Heart left ventricle (tissue), 16 donors: ENCODE measurements at places on chromosomes 1 and 21. TPM values are rescaled to one million over a fixed set of nuclear protein-coding genes. Genes with fewer than 3 reads are reported as not detected.
A peak's percentile ranks its signal among the peaks of the same experiment; 100 is the strongest.

GRCh38 chr1:39369565-39369964 is 121.9 kb upstream of the BMP8A start:
- DNase-seq, result no peak

WNT2B gene
- total RNA-seq, result 1.6 TPM

- DNase-seq, result no peak
These were observed 26.8 kb downstream of the TSHB start for GRCh38 chr1:115056395-115056798.

SLC19A2 gene
- total RNA-seq, result 13.8 TPM

DNA sequence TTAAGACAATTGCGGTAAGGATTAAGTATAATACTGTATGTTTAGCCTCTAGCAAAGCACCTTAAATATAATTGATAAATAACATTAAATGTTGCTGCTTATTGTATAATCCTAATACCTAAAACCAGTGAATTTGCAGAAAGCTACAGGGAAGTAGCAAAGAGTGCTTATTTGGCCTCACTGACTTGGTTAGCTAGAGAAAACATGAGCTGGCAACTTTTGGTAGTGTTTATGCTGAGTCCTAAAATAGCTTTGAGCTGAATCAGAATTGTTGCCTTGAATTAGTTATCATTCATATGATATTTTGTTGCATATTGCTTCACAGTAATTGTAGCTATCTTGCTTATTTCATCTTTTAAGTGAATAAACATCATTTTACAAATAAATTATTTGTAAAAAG is 3.5 kb downstream of the TRIM67 start:
- no peak for DNase-seq

DNA sequence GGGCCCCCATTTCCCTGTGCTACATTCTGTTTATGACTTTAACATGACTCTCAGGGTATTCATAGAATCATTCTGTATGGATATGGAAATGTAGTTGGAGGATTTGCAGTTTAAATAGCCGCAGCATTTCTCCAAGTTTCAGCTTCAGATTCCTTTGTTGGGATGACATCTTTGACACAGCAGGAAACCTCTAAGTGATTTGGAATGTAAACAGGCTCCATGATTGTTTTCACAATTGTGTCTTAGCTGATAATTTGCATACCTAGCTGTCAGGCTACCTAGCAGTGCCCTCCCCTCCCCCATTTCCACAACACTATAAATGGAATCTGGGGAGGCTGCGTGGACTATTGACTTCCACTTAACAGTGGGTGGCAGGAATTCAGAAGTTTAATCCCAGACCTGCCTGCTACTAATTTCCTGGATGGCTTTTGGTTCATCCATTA is 290.2 kb downstream of the HLX start:
- no peak for DNase-seq

DNA sequence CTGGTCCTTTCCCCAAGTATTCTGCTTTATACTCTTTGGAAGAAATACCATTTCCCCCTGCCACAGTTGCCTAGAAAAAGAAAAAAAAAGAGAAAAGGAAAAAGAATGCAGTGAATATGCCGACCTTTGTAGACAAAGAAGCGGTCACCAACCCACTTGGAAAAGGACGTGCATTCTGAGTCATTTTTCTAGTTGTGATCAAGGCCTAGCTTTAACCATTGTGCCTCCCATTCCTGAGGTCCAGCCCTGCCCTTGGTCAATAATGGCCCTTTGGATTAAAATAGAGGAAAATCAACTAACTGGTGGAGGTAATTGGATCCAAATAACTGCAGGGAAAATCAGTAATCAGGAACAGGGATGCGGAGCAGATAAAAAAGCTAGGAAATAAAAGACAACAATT is 24.8 kb downstream of the S1PR1 start:
- no peak for DNase-seq

GRCh38 chr21:31136891-31137290 is 98.6 kb upstream of the KRTAP19-8 start:
- DNase-seq, result no peak

DNA sequence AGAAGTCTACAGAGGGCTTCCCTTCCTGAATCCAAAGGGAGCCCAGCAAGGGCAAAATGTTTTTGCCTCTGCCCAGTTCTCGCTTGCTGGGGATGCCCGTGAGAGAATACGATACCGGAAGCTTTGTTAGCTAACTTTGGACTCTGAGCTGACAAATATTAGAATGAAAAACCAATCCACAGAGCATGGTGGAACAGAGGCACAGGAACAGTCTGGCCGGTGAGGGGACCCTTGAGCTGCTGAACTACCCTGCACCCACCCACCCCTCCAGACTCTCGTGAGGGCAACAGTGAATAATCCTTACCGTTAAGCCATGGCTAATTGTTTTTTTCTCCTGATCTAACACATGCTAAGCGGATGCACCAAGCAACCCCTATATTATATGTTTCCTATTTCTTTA is 76.3 kb upstream of the AKT3 start:
- no peak for DNase-seq

DNA sequence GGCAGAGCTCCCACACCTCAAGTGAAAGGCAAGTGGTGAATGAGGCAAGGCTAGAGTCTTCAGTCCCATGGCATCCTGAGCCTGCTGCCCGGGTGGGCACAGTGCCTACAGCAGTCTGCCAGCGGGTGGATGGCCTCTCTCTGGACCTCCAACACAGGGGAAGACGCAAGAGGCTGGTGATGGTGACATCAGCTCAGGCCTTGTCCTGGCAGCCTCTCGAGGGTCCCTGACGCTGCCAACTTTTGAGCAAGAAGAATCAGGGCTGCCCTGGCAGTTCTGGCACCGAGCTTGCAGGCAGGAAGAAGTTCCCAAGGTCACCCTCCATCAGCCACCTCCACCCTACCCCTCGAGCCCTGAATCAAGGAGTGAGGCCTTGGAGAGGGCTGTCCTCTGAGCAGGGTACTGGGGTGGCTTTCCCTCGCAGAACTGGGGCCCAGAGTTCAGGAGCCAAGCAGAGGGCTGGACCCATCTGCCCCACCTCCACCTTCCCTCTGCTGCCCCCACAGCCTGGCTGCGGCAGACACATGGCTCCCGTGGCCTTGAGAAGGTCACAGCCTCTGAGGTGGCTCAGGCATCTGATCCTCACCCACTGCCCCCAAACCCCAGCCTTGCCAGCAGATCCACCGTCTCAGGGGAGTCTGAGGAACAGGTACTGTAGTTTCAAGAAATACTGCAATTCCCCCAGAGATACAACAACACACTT is 5.8 kb downstream of the RAP1GAP start:
- no peak for DNase-seq

SLC2A5 gene
- total RNA-seq, result 0.93 TPM

GRCh38 chr1:193787061-193787460 is 600.6 kb upstream of the B3GALT2 start:
- no peak for DNase-seq

- no peak for DNase-seq
These were observed 55.4 kb downstream of the CAMK2N1 start for GRCh38 chr1:20430355-20431175.

CHRNB2 gene
- 0.05 TPM for total RNA-seq

GRCh38 chr1:176983731-176984130 is 180.8 kb downstream of the ASTN1 start:
- DNase-seq, result no peak

DNA sequence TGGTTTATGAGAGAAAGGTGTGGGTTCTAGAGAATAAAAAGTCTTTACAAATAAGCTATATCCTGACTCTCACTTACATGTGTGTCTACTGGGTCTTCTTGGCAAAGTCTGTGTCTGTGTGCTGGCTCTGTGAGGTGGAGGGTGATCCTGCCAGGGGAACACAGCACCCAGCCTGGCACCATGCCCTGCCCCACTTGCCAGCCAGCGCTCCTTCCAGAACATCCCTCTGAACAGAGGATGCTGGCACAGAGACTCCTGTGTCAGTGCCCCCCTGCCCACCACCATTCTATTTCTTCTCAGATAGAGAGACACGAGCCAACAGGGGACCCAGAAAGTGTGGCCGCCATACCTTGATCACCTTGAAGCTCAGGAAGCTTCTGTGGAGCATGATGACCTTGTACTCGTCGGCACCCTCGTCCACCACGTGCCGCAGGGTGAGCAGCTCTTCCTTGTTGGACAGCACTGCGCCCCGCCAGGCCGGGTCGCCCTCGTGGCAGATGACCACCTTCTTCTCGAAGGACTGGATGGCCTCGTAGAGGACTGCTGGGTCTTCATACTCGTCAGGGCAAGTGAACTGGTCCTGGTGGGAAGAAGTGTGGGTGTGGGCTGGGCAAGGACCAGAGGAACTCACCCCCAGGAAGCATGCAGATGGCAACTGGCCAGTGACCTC is 49.7 kb downstream of the NTPCR start:
- DNase-seq, result peak; percentile 56

- no peak for DNase-seq
These were observed 91.9 kb downstream of the PCBP3 start for GRCh38 chr21:45735259-45736000.

F5 gene
- 43.3 TPM for total RNA-seq

GRCh38 chr1:247429496-247429895 is 13.5 kb downstream of the NLRP3 start:
- no peak for DNase-seq

SMIM1 gene
- 19.3 TPM for total RNA-seq

GRCh38 chr21:29798840-29799239 is 141.0 kb downstream of the GRIK1 start:
- no peak for DNase-seq

CD53 gene
- total RNA-seq, result 101 TPM

NID1 gene
- 33.3 TPM for total RNA-seq

GRCh38 chr1:1427106-1427819 is 6.2 kb upstream of the ANKRD65 start:
- DNase-seq, result no peak

GRCh38 chr1:244653439-244654107 is 647 bp downstream of the DESI2 start:
- no peak for DNase-seq

DNA sequence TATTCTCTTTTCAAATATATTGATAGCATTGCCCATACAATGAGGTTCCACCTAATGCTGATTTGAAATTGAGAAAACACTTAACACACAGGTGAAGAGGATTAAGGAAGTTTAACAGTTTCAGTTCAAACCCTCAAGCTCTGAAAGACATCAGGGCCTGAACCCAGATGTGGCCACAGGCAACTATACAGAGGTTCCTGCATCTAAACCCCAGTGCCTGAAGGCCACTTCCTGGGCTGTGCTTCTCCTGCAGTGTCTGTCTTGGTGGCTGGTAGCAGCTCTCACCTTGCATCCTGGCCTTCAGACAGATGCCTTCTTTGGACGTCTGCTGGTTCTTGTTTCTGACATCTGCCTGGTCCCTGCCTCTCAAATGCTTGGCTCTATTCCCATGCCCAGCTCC is 25.1 kb upstream of the NGF start:
- DNase-seq, result no peak

- DNase-seq, result no peak
These were observed 61.5 kb downstream of the HSPG2 start for GRCh38 chr1:21875621-21876063.

NTMT2 gene
- total RNA-seq, result 2.0 TPM

DNA sequence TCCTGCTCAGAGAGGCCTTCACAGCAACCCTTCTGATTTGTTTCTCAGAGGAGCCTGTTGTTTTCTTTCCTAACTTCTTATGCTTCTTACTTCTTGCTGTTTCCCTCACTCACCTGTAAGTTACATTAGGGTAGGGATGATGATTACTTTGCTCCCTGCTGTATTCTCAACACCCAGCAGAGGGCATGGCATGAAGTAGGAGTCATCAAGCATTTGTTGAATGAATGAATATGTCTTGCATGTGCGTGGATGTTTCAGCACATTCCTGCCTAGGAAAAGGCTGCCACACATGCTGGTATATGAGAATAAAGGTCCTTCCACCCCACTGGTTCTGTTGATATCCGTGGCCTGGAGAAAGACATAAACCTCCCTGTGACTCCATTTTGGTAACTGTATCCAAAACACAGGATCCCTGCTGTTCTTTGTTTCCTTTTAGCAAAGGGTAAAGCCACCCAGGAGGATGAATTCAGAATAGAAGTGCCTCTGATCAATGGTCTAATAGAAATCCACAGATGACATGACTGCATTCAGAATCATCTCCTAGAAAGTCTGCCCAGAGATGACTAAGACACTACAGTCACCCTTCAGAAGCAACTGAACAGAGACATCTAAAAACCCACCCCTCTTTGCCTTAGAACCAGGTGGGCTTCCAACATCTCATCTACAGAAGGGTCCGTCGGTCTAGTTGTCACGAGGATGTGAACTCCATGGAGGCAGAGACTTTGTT is 168.8 kb downstream of the ZSCAN20 start:
- no peak for DNase-seq

DNA sequence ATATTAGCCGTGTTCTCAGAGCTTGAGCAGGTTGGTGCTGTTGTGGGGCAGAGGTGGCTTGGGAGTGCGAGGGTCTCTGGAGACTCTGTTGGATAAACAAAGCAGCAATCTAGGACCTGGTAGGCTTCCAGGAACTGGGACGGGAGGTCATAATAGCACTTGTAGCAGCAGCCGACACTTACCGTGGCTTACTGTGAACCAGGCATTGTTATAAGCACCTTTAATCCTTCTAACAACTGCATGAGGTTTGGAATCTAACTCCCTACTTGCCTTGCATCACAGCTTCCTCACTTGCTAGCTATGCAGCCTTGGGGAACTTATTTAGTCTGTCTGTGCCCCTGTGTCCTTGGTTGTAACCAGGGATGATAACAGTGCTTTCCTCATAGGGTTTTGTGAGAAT is 94.9 kb downstream of the NAV1 start:
- DNase-seq, result no peak

CD48 gene
- 0.50 TPM for total RNA-seq

GRCh38 chr21:38443110-38443509 is 55.2 kb downstream of the ERG start:
- DNase-seq, result no peak

DNA sequence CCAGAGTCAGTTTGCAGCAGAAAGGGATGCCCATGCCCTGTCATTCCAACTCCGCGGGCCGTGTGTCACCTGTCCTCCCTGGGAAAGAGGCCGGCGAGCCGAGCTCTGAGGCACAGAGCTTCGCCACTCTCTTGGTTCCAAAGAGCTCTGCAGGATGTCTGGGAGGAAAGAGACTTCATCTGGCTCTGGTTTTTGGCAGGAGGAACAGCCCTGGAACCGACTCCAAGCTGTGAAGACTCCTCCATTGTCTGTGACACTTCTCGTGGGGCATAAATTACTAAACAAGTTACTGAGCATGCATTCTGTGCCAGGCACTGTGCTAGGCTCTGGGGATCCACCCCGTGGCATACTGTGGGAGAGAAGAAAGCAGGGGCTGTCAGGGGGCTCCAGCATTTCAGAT is 3.9 kb upstream of the FAM151A start:
- no peak for DNase-seq

DNA sequence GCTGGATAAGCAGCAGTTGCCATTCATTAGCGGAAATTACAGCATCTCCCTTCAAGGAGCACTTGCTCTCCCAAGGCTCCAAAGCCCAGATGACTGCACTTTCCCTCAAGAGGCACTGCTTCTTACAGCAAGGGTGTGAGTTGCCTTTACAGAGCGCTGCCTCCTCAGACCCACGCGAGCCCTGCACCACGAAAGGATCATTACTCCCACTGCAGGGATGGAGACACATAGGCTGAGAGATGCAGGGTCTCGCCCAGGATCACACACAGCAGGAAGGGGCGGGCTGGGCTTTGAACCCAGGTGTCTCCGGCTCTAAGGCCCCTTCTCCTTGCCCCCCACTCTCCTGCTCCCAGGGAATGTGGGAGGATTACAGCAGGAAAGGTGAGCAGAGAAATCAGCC is 405.5 kb downstream of the MATN1 start:
- no peak for DNase-seq

S100A7 gene
- total RNA-seq, result not detected

PLA2G2D gene
- total RNA-seq, result not detected

TNFRSF1B gene
- total RNA-seq, result 27.0 TPM

GJC2 gene
- 0.49 TPM for total RNA-seq

YBX1 gene
- total RNA-seq, result 854 TPM

CAPZA1 gene
- 32.6 TPM for total RNA-seq
